ENCODE measurements at places on chromosomes 11 and 22. TPM values are rescaled to one million over a fixed set of nuclear protein-coding genes. Genes with fewer than 3 reads are reported as not detected.

Gene C11orf86
- not detected for total RNA-seq

Gene SCGB1A1
- not detected for total RNA-seq

Gene UBQLN3
- total RNA-seq = 0.13 TPM

- DNase-seq = no peak
These were observed 9.6 kb upstream of the KCNQ1OT1 start for GRCh38 chr11:2709429-2709828.

DNA sequence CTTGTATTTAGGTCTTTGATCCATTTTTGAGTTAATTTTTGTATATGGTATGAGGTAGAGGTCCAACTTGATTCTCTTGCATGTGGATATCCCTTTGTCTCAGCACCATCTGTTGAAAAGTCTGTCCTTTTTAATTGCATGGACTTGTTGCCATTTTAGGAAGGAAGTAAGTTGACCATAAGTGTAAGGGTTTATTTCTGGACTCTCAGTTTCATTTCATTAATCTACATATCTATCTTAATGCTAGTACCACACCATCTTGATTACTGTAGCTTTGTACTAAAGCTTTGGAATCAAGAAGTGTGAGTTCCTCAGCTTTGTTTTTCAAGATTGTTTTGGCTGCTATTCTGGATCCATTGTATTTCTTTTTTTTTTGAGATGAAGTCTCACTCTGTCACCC, 31.4 kb downstream of the CBL start:
- DNase-seq = no peak

GRCh38 chr22:40818192-40818746, 877 bp downstream of the SLC25A17 start:
- DNase-seq = no peak

- DNase-seq = no peak
These were observed 1.1 kb downstream of the IGF2 start for GRCh38 chr11:2138068-2138430.

DNA sequence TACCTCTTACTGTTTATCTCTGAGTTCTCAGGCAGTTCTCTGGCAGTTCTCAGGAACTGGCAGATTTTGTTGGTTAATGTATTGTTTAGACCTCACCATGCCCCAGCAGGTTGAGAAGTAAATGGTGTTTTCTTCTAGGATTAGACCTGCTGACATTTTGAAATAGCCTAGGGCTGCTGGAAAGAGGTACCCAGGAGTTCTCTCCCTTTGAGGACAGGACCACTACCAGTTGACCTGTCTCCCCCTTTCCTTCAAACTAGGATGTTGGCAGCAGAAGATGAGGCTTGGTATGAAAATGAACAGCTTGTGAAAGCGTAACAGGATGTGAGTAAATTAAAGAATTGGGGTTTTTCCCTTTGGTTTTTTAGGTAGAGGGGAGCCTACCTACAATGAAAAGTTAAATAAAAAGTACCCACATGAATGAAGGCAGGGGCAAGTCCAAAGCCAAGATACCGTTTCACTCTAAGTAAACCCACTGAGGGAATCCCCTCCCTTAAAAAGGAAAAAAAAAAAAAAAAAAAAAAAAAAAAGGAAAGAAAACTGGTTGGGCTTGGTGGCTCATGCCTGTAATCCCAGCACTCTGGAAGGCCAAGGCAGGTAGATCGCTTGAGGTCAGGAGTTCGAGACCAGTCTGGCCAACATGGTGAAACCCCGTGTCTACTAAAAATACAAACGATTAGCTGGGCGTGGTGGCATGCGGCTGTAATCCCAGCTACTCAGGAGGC, 96.2 kb downstream of the PDHX start:
- peak; percentile 46 for DNase-seq

Measured in bronchial epithelial cell (primary cell).